ENCODE measurements at places on chromosomes 6 and 20.

DNA sequence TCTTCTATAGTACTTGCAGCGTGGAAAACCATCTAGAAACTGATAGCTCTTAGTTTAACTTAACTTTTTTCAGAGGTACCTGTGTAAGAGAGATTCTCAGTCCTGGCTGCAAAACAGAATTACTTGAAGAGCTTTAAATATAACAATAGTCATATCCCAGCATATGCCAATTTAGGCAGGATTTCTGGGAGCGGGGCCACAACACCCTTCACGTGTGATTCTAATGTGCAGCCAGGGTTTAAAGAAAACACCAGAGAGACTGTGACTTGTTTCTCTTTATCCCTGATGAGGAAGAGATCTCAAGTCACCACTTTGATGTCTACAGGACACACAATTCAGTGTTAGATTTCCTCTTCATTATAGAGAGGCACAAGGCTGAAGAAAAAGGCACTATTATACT lies 103.7 kb downstream of the PDSS2 start:
- no peak for DNase-seq

DNA sequence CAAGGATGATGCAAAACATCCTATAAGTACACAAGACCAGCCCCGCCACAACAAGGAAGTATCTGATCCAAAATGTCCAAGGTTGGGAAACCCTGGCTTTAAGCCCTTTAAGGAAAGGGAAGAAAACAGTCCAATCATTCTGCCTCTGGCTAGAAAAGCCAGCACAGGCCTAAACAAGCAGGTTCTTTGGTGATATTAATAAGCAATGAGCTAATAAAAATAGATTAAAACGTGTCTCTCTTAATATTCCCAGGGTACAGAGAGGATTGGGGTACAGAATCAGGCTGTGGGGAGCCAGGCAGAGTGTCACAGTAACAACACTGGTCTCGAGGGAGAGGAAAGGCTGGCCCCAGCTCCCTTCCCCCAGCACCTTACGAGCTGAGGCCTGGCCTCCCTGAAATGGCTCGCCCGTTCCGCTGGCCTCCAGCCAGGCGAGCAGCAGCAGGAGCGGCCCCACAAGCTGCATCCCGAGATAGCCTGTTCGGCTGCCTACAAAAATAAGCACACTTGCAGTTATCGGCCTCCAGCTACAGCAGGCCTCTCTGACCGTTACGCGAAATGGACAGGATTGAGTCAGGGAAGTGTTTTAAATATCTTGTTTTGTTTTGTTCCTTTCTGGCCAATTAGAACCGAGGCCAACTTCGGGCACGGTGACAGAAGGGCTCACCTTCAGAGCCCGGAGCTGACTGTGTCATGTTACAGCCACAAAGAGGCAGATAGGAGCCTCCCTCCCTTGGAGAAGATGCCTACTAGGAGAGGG lies 4.0 kb upstream of the ZMYND8 start:
- peak; percentile 77 for DNase-seq

DNA sequence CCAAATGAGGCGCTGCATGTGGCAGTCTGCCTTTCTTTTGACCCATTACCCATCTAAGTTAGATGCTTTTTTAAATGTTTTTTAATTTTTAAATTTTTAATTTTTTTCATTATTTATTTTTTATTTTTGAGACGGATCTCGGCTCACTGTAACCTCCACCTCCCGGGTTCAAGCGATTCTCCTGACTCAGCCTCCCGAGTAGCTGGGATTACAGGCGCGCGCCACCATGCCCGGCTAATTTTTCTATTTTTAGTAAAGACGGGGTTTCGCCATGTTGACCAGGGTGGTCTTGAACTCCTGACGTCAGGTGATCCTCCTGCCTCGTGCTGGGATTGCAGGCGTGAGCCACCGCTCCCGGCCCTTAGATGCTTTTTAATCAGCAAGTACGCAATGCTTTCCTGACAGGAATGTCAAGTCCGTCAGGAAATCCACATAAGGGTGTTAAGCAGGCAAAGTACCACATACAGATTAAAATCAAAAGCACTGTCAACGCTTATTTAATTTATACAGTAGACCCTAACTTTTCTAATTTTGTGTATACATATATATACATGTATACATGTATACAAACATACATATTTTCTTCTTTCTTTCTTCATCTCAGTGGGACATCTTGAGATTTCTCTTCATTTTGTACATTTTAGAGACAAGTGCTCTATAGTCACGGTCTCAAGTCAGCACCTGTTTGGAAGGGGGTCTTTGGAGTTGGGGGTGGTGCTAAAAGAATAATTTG lies 995 bp upstream of the GSTA4 start:
- DNase-seq: peak; percentile 58

DNA sequence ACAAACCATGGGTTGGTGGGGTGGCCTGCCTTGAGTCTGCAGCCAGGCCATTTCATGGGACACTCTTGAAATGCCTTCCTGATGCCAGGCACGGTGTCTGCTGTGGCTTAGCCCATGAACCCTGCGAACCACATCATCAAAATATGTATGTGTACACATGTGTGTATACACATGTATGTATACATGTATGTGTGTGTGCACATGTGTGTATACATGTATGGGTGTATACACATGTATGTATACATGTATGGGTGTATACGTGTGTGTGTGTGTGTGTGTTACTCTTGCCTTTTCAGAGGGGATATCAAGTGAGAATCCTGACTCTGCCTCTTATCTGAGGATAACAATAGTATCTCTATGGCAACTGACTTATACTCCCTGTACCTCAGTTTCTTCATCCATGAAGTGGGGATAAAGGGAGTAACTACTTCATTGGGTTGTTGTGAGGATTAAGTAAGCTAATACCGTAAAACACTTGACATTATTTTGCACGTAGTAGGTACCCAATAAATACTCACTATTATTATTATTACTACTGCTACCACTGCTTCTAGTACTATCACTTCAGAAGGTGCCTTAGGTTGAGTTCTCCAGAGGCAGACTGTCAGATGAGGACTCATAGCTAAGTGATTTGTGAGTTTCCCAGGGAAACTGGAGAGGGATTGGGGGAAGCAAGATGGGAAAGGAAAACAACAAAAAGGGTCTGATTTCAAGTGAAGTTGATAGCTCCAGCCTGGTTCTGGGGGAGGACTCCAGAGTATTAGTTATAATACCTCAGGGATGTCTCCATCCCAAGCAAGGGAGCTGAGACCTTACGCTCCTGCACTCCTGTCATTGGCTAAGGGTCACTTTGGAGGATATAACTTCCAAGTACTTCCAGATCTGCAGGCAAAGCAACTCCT lies 110.5 kb downstream of the VEGFA start:
- no peak for DNase-seq

DNA sequence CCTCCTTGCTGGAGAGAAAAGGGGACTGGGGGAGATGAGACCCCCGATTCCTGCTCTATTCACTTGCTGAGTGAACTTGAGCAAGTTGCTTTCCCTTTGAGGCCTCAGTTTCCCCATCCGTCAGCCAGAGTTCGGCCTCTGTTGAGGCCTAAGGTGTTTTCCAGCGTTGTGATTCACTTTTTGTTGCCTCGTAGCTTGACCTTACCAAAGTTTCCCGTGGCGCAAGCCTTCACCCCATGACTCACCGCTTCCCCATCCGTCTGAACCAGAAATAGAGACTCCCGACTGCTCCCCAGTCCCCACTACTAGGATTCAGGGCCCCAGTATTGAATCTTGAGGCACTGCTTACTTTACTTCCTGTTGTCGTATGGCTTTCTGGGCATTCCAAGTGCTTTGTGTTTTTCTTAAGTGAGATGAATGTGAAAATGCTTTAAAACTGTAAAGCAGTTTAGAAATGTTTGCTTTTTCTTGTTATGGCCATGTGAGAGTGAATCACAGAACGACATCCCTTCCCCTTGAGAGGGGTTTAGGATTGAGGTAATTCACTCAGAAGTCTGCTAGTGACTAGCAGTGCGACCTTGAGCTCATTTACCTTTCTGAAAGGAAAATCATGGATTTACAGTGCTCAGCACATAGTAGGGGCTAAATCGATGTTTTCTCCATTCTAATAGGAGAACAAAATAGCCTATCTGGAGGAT lies 1.2 kb downstream of the CHMP4B start:
- no peak for DNase-seq

- no peak for DNase-seq
Measured at GRCh38 chr20:40489886-40490285, 199.2 kb downstream of the MAFB start.

- no peak for DNase-seq
Measured at GRCh38 chr6:166245148-166245547, 63.0 kb downstream of the PRR18 start.

DNA sequence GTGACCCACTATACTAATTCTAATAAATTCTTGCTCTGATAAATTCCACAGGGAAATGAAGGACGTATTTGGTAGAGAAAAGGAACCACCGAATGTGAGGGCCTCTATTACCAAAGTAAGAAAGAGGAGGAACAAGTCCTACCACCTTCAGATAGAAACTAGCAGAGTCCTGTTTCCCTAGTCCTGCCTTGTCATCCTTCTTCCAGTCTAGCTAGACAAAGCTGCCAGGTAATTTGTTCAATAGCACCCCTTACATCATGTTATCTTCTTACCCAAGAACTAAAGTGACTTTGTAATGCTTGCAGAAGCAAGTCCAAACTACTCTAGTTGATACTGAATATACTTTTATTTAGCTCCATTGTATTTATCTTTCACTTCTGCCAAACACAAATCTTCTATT lies 29.3 kb upstream of the FAM83B start:
- no peak for DNase-seq

GRCh38 chr6:154951345-154952200 lies 43.5 kb upstream of the TIAM2 start:
- DNase-seq: no peak

DNA sequence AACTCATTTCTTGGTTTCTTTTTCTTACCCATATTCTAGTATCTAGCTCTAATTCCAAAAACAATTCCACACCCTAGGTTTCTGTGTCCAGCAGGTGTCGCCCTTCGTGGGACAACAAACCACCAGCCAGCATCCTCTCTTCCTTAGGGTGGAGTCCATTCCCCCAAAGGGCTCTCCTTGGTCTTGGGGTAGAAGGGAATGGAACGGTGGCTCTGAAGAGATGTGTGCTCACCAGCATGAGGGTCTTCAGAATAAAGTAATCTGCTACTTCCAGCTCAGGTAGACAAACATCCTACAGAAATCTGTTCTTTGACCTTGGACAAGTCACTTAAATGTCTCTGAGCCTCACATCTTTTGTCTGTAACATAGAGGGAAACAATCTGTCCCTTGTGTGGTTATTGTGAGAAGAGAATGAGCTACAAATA lies 7.2 kb downstream of the HLA-DMB start:
- DNase-seq: peak; percentile 85

DNA sequence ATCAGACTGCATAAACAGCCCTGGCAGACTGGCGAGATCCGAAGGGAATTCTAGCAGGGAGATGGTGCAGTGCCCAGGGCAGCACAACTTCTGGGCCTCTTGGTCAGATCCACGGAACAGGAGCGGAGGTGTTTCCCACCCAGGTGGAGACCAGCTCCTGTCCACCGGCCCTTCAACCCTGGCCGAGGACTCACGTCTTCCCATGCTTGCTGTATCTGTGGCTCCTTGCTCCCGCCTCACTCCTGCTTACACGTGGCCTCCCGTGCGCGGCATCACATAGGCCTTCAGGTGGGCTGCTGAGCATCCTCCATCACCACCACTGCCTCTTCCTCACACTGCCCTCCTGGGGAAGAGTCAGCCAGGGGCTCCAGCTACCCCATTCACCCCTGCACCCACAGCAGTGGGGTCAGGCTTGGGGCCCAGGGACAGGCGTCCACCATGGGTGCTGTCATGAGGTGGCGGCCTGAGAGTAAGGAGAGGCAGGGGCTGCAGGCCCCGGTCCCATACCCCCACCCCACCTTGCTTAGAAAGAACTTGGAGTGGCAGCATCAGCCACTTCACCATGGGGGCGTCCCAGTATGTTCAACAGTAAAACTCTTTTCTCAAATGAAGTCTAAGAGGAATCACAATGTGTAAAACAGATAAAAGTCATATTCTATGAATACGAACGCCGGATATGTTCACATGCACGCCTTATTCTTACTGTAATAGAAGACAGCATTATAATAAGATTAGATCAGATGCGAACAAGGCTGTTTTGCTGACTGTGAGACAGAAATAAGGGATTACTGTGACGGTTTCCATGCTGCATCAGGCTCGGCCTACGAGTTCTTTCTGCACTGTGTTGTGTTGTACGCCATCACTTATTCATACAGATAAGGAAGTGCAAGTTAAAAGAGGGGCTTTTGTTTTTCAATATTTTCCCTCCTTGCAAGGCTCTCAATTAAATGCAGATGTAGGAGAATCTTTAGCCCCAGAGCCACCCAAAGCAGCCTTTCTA lies 165.4 kb downstream of the GRM4 start:
- DNase-seq: no peak

GRCh38 chr6:4637691-4638433 lies 138.3 kb upstream of the CDYL start:
- DNase-seq: no peak

- no peak for DNase-seq
Measured at GRCh38 chr20:878511-879307, 37.4 kb downstream of the ANGPT4 start.

Data from right forelimb (tissue), 1 donor.